ENCODE measurements at places on chromosomes 2 and 18.

DNA sequence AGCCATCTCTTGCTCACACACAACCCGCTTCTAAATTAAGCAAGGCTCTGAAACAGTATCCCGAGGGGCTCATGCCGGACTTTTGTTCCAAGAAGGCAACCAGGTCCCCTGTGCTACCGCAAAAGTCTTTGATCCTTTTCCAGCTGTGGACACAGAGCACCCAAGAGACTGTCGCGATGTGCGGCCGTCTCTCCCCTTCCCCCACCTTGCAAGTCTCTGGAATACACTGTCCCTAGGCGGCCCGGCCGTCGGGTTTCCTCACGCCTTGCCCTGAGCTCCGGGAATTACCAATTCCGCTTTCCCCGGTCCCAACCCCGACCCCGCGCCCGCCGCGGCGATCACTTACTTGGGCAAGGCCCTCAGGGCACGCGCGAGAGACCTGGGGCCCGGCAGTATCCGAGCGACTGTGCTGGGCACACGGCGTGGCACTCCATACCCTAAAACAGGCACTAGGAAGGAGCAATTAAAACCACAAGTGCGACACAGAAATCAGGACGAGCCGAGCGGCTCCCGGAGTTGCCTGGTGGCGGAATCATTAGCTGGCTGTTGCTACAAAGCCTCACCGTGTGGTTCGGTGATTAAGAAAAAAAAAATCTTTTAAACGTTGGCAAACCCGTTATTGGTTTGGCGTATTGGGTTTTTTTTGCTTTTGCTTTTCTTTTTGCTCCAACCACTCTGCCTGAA is 2.2 kb upstream of the DLX1 start:
- DNase-seq: no peak

GRCh38 chr2:222871291-222871690 is 10.5 kb downstream of the ACSL3 start:
- no peak for DNase-seq

DNA sequence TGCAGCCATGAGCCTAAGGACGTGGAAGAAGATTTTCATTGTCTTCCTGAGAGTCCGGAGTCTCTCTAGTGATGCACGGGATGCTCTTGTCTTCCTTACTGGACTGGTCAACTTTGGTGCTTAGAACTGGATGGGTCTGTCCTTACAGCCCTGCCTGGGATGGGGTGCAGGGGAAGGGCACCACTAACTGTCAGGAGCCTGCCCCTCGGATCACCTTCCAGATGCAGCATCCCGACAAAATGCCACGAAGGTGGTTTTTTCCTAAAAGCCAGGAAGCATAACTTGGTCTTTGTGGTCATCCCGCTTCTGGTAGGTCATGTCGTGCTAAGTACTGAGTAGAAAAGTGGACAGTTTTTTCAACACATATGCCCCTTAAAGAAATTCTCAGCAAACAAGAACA is 207.4 kb upstream of the TWIST2 start:
- DNase-seq: no peak

- DNase-seq: no peak
Observed at GRCh38 chr18:3514312-3515216, 64.6 kb downstream of the TGIF1 start.

DNA sequence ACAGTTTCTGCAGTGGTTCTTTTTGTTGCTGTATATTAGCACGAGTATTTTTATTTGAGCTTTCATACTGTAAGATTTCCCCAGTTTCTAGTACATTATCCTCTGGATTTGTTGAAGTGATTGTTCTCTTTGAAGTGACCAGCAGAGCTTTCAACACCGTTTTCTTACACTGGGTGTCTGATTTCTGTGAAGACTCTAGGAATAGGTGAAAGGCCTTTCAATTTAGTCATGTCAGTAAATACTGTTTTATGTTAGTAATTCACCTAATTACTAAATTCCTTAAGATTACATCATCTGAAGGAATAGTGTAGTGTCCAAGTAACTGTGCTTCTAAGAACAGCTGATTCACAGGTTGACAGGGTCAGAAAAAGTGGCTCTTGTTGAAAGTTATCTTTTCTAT is 2.3 kb downstream of the PPM1B start:
- no peak for DNase-seq

GRCh38 chr2:80476535-80477117 is 172.1 kb upstream of the LRRTM1 start:
- no peak for DNase-seq

- no peak for DNase-seq
Observed at GRCh38 chr18:12630136-12630535, 27.8 kb downstream of the SPIRE1 start.

- no peak for DNase-seq
Observed at GRCh38 chr2:203745267-203745666, 38.8 kb downstream of the CD28 start.

- DNase-seq: no peak
Observed at GRCh38 chr2:103232865-103233264, 471.0 kb downstream of the TMEM182 start.

DNA sequence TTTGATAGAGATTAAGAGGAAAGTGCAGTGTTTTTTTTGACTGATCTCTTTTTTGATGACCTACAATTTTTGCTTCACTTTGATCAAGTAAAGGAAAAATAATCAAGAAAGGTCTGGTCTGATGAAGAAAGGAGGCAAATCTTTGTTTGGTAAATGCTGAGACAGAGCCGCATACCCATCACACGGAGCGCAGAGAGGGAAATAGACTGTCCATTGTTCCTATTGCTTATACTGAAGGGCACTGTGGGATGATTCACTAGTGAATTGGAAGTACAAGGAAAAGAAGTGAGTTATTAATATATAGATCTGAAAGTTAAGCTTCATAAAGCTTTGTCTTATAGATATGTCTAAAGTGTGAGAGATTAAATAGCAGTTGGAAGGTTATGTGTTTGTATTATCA is 455.1 kb downstream of the PLCL1 start:
- DNase-seq: no peak

DNA sequence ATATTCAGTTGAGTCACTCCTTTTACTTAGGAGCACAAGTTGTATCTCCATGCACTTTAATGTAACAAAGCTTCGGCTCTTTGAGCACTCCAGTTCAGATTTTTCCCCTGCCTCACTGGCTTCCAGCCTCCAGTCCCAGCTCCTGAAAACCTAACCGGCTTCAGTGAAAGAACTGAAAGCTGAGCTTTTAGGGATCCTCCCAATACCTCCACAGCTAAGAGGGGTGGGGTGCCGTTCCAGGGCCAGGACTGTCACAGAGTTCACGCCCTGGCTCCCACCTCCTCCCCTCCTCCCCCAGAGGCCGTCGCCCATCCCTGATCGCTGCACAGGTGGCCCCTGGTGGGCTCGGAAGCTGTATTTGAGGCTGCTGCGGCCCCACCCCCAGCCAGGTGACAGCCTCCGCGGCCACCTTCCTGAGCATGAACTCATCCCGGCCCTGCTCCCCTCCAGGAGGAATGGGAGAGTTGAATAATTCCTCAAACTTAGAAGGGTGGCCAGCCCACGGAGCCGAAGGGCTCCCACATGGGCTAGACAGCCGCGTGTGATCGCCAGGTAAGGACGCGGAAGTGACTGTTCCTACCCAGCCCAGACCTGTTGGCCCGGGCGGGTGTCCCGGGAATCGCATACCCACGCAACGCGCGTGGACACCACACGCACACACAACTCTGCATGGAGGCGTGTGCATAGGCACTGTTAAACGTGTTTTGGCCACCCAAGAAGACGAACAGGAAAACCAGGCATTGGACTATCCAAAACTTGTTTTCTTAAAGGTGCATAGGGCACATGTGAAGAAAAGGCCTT is 1.8 kb downstream of the MYO5B start:
- no peak for DNase-seq

DNA sequence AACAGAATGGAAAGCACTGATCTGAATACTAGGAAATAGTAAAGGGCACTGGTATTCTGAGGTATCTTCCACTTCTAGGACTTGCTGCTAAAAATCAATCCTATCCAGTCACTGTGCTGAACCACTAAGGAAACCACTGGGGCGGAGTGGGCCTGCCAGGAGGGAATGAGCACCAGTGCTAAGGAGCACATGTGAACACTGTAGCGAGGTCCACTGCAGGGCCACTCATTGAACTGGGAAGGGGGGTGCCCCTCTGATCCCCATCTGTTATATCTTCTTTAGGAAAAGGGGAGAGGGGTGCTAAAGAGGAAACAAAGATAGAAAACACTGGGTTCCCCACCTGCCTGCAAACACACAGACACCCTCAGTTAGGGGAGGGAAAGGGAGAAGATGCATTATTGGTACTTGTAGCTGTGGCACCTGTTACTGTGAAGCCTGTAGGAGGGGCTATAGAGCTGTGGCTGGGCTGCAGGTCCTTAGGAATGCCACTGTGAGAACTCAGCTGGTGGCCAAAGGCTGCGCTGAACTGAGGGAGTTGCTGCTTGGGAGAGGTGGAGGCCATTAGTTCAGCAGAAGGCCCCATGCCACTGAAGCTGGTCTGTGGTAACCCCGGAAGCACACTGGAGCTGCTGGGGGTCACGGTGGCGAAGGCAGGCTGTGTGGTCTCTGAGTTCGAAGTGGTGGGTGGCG is 81.8 kb downstream of the INO80D start:
- no peak for DNase-seq

DNA sequence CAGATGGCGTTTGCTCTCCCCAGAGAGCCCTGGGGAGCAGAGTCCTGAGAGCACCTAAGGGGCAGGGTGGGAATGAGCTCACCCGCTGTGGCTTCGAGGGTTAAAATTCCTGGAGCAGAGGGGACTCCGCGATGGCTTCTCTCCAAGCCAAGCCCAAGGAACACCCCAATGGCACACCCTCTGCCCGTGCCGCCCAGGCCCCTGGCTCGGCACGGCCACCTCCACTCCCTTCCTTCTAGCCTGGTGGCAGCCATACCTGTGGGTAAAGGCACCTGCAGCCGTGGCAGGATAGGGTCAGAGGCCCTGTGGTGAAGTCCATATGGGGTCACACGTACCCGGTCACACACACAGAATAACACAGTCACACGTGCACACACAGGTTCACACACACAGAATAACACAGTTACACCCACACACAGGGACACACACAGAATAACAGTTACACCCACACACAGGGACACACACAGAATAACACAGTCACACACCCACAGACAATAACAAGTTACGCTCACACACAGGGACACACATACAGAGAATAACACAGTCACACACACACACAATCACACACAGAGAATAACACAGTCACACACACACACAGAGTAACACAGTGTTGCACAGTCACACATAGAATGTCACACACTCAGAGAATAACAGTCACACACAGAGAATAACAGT is 50.5 kb downstream of the RAMP1 start:
- DNase-seq: no peak

GRCh38 chr2:32553829-32554432 is 73.9 kb upstream of the TTC27 start:
- DNase-seq: no peak

DNA sequence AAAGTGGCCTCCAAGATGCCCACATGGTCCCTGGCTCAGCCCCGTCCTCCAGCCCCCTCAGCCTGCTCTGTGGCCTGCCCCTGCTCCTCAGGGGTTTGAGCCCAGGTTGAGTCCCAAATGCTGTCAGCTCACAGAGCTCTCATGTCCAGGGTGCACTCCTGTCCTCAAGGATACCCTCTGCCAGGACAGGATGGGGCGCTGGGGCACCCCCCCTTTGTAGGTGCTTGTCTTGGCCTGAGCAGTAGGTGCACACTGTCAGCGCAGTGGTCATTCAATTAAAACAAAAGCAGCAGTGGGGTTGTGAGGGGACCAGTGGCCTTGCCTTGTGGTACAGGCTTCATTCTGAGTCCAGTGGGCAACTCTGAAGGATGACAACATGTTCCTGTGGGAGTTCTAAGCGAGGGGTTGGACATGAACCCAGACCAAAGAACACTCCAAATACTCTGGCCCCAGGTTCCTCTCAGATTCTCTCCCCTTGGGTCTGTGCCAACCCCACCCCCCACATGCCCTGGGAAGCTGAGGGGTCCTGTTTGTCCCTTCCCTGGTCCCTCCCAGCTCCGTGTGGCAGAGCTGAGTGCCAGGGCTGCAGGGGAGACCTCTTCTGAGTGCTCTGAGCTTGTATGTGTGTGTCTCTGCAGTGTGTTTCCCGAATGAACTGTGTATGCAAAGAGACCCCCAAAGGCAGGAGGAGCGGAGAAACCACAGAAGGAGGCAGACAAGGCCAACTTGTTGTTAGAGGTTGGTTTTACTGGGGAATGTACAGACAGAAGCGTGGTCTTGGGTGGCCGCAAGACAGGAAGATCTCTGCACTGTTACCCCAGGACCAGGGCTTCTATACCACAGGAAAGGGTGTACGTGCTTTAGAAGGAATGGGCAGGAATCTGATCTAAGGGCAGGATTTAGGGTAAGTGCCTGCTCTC is 155.6 kb upstream of the HS6ST1 start:
- no peak for DNase-seq

DNA sequence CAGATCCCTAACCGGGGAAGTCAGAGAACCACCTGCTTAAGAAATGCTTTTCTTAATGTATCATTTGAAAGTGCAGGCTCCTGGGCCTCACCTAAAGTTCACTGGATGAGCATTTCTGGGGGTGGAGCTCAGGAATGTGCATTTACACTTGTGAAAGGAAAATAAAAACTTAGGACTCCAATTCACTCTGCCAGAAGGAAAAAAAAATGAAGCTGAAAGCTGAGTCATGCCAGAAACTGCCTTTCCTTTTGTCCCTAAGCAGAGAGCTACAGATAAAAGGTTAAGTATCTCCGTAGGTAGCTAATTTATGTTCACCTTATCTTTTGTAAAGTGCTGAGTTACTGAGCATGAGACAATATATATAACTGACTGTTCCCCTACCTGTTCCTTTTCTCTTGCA is 229.5 kb upstream of the MEX3C start:
- no peak for DNase-seq

- DNase-seq: no peak
Observed at GRCh38 chr2:8678731-8679566, 2.9 kb upstream of the ID2 start.

DNA sequence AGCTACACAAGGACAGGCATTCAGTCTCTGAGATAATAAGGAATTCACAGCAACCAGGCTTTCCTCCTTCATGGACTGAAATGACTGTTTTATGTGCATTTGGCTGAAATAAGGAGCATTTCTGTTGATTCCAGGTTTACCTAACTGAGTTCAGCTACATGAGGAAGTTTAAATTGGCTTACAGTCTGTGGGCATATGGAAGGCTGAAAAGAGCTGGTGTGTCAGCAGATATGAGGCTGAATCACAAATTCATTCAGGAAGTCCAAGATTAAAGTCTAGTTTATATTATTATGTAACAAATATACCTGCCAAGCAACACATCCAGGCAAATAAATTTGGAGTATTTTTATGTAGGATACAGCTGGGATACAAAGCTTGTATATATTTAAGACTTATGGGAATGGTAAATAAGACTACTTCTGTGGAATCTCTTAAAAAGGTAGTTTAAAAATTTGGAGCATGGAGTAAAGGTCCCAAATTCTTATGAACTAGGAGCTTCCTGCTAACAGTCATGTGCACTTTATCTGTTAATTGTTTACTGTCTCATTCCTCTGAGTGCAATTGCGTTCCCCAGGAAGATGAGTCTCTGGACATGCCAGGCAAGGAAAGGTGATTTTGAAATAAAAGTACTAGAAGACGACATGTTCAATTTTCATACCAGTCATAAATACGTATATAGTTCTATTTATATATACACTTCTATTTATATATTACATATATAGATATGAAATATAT is 53.0 kb downstream of the ZC3H8 start:
- no peak for DNase-seq

GRCh38 chr18:9547782-9548181 is 66.6 kb downstream of the PPP4R1 start:
- DNase-seq: no peak

- DNase-seq: no peak
Observed at GRCh38 chr18:3984163-3984757, 470.8 kb downstream of the DLGAP1 start.

Measured in esophagus squamous epithelium (tissue), 5 donors.